ENCODE measurements at places on chromosomes 6 and 20.
A peak's percentile ranks its signal among the peaks of the same experiment; 100 is the strongest.

DNA sequence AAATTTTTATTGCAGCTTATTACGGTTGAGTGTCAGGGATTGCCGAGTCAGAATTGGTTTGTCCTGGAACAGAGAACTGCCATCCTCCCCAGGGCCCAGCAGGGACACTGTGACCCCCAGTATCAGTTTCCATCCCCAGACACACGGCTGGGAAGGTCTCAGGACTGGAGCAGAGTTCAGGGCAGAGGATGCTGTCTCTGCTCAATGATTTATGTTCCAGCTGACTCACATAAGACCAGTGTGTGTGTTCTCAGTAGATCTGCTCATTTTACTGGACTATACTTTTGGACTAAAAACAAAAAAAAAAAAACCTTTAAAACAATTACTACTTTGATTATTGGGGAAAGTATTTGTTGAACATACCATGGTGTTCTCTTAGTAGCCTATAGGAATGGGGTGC is 44.2 kb downstream of the FNDC1 start:
- DNase-seq = no peak

GRCh38 chr6:6350696-6351095 is 30.2 kb upstream of the F13A1 start:
- no peak for DNase-seq

- DNase-seq = peak; percentile 64
These were observed 15.8 kb downstream of the CGA start for GRCh38 chr6:87078983-87079616.

- DNase-seq = no peak
These were observed 7.4 kb upstream of the SSTR4 start for GRCh38 chr20:23027721-23028120.

DNA sequence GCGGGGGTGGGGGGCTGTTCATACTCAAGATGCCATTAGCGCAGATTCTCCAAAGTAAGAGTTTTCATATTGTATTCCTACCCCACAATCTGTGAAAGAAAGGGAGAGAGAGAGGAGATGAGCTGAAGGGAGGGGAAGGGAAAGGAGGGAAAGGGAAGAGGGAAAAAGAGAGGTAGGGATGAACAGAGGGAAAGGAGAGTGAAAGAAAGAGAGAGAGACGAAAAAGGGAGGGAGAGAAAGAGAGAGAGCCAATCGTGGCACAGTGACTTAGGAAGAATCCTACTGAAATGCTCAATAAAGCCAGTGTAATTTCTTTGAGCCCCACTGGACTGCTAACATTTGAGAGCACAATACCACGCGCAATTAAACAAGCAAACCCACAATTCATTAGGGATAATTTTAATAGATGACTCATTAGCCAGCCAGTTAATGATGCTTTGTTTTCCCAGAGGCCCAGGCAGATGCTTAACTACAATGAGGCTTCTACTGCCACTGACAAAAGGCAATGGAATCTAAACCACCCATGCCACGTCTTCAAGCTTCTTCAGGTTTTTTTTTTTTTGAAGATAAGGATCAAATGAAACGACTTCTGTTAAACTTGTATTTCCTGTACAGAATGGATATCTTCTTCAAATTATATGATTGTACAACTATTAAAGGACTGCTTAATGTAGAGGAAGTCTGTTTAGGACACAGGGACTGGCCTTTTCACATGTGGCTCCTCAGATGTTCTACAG is 306.8 kb downstream of the FOXC1 start:
- DNase-seq = no peak

- no peak for DNase-seq
These were observed 199.5 kb downstream of the ADGRB3 start for GRCh38 chr6:68834551-68834950.

GRCh38 chr6:167936051-167936450 is 61.4 kb upstream of the KIF25 start:
- no peak for DNase-seq

GRCh38 chr6:116429111-116429510 is 32.1 kb upstream of the CALHM6 start:
- no peak for DNase-seq

- DNase-seq = no peak
These were observed 1.6 kb downstream of the PRDM1 start for GRCh38 chr6:106087548-106088325.

All from activated CD4-positive, alpha-beta T cell treated with anti-CD3 and anti-CD28 coated beads, Interleukin-2, Interleukin-4, amounts not matched to agents 100 ng/mL and 50 ng/mL, durations not matched to agents 16 hours and 8 hours (primary cell).